HepG2 (cell line): ENCODE measurements at places on chromosomes 5 and 9. TPM values are rescaled to one million over a fixed set of nuclear protein-coding genes. Genes with fewer than 3 reads are reported as not detected.

DNA sequence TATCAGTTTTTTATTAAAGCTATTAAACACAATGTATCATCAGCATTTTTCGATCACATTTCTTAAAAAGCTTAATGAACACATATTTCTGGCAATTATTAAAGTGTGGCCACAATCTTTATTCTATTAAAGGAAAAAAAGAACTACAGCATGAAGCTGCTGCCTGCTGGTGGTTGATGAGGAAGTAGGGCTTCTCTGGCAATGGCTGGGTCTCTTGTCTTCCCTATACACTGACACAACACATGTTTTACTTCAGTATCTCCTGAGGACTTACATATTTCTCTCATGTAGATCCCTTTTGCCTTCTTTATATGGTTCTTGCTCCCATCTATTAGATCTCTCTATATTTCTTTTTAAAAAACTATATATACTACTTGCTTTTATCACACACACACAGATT, 590.7 kb downstream of the RAB3C start:
- no peak for DNase-seq

Gene ANKRD18B
- polyA plus RNA-seq, result 0.57 and 0.65 TPM in 2 replicates

- no peak for DNase-seq
These were observed at the start of gene ADAMTSL1 for GRCh38 chr9:18473652-18474279. TSS of gene ADAMTSL1 (plus strand) at chr9:18474153. CDS start at chr9:18474233, 80 bp downstream.

DNA sequence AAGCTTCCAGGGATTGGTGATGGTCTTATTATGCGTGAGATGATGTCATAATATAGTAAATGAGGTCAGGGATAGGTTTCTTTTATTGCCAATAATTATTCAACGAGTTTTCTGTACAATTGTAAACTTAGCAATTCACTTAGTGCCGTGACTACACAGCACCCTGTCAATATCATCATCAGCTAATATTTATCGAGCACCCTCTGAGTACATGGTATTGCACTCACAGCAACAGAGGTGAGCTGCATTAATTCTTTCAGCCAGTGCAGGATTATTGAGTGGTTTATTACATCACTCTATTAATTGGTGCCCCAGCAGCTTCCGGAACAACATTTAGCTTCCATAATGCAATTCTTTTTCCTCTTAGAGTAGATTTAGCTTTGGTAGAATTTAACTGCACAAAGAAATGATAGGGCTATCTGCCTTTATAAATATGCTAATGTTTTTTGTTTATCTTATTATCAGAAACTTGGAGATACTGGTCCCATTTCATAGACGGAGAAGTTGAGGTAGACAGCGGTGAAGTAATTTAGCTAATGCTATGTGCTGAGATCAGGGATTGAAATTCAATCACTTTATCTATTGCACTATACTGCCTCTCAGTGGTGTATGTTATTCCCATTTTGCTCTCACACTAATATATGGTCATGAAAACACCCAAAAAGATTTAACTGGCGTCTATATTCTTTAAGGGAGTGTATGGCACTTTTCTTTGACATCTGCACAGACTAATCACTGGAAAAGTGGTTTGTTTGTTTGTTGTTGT, 726.1 kb upstream of the WWC1 start:
- DNase-seq, result no peak

Gene PCSK5
- polyA plus RNA-seq, result 0.39 and 0.66 TPM in 2 replicates

GRCh38 chr9:110950041-110950645, 88.1 kb downstream of the LPAR1 start:
- no peak for DNase-seq

DNA sequence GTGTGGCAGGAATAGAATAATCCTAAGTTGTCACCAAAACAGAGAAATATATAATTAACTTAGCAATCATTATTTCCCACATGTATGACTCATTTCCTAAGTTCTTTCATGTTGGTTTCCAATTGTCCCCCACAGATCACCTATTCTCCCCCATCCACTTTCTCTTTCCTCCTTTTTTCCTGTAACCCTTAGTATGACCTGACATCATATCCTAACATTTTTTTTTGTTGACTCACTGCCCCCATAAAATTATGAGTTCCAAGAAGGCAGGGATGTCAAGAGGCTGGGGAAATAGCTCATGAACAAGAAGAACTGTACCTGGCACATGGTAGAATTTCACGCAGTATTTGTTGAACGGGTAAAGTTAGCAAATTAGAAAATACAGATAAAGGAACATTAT, 186.7 kb downstream of the DCP2 start:
- no peak for DNase-seq

Gene UNC5A
- polyA plus RNA-seq, result 0.03 TPM in 1 of 2 replicates, not detected in the other

- peak; percentile 70 for DNase-seq
These were observed 12.4 kb upstream of the CXXC5 start for GRCh38 chr5:139635606-139636206.

DNA sequence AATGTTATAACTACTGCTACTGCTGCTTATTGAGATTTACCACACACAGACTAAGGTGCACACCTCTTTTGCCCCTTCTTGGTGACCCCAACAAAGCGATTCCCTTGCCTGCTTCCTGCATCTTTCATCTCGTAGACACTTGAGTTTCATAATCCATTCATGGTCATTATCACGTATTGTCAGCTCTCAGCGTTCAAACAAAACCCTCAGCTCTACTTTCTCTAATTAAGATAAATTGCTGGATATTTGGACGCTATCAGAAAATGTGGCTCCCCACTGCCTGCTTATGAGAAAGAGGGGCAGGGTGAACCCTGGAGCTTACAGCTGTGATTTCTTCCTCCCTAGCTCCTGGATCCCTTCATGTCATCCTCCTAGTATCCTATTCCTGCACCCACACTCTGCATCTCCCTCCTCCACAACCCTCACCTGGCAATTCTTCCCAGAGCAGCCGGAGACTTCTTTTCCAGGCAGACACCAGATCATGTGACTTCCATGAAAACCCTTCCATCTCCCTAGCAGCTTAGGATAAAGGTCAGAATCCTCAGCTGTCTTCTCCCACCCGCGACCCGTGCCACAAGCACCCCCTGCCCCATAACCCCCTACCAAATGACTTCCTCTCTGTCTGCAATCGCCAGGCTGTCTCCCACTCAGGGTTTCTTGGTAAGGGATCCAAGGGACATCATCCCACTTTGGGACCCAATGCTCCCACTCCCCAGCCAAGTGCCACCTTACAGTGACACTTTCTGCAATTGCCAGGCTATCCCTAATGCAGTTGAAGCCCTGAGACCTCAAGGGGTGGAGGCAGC, 146.5 kb downstream of the NSG2 start:
- no peak for DNase-seq

DNA sequence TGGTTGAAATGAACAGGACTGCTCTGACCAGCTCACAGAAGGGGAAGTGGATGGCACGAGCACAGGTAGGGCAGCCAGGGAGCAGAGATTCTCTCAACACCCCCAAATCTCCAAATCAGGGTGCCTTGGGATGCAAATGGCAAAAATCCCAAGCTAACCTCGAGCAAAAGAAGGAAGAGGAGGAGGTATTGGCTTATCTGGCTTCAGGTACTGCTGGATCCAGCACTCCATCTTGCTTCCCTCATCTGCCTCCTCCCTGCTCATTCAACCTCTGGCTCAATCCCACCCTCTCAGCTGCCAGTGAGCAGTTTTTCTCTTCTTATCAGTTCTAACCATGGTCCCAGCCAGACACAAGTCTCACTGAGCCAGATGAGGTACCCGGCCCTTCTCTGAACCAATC, 41.6 kb upstream of the GGTA1 start:
- no peak for DNase-seq

- DNase-seq, result no peak
These were observed 282.1 kb downstream of the CRB2 start for GRCh38 chr9:123637945-123638634.

GRCh38 chr5:133524666-133525065, 87.7 kb downstream of the FSTL4 start:
- no peak for DNase-seq

Gene LPAR1
- not detected in 2 replicates for polyA plus RNA-seq

DNA sequence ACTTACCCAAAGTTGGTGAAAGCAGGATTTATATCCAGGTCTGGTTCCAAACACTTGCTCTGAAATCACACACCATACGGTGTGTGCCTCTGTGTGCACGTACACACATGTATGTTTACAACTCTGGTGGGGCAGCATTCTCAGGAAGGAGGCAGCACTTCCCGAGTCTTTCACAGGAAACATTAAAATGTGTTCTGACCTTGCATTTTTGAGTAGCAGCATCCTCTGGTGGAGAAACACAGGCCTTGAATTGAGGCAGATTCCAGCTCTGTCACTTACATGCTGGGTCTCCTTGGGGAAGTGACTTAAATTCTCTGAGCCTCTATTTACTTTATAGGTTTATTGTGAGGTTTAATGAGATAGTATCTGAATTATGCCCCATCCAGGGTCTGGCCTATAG, 126.4 kb downstream of the RGS3 start:
- DNase-seq, result peak; percentile 35

DNA sequence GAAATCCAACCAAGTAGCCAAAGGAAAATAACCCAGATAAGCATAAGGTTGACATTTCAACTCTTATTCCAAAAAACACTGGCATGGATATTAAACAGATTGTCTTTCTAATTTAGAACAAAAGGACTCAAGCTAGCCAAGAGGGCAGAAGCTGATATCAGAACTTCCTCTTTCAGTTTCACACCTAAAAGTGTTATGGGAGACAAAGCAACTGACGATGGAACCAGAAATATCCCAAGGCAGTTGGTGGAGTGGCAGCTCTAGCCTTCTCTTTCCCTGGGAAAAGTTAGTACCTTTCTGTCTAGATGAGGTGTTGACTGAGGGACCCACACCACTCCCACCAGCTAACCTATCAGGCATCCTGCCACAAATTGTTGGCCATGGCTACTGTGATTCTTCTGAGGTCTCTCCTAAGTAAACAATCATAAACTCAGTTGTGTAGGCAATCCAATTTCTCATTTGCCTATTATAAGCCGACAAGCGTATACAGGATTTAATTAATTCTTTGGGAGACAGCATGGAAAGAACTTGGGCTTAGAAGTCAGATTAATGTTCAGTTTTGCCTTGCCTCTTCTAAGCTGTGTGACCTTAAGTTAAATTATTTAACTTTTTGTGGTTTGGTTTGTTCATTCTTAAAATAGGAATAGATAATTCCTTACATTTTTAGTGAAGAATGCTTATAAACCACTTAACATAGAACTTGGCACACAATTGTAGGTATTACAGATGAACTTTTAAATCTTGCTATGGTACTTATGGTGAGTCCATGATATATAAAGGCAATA, 110.9 kb upstream of the ADAMTSL1 start:
- no peak for DNase-seq

GRCh38 chr9:101512116-101512515, 21.5 kb upstream of the RNF20 start:
- no peak for DNase-seq
